ELR (cell line): ENCODE measurements at places on chromosomes 3 and 15.

- no peak for DNase-seq
Observed at GRCh38 chr15:79455361-79455760, 23.2 kb downstream of the MINAR1 start.

GRCh38 chr3:190722181-190722905 is 140.2 kb downstream of the GMNC start:
- DNase-seq = no peak

DNA sequence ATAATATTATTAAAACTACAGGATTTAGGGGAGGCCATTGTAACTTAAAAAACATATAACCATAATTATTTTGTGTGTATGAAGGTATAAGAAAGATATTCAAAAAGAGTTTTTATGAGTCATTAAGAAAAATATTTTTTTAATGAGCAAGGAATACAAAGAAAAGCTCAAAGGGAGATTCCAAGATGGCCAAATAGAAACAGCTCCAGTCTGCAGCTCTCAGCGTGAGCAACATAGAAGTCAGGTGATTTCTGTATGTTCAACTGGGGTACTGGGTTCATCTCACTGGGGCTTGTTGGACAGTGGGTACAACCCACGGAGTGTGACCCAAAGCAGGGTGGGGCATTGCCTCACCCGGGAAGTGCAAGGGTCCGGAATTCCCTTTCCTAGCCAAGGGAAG is 336.1 kb downstream of the TBL1XR1 start:
- DNase-seq = no peak

DNA sequence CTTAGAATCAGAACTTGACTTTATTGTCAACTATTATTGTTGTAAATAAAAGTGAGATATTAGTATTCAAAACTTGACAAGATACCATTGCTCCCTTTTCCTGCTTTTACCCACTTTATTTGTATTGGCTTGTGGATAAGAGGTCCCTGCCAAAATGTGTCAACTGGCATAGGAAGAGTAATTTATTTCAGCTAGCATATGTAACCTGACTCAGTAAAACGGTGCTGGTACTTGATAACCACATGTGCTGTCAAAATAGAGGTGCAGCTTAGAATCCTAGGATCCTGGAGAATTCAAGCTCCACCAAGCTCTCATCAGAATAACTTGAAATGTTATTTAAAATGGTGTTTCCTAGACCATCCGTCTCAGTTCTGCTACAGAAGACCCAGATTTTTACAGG is 90.2 kb upstream of the TGFBR2 start:
- DNase-seq = no peak

- DNase-seq = no peak
Observed at GRCh38 chr3:18772699-18773305, 347.7 kb upstream of the SATB1 start.

GRCh38 chr15:62719316-62719715 is 323.2 kb upstream of the TPM1 start:
- DNase-seq = peak; percentile 72

- DNase-seq = no peak
Observed at GRCh38 chr3:77362936-77363335, 323.0 kb downstream of the ROBO2 start.

DNA sequence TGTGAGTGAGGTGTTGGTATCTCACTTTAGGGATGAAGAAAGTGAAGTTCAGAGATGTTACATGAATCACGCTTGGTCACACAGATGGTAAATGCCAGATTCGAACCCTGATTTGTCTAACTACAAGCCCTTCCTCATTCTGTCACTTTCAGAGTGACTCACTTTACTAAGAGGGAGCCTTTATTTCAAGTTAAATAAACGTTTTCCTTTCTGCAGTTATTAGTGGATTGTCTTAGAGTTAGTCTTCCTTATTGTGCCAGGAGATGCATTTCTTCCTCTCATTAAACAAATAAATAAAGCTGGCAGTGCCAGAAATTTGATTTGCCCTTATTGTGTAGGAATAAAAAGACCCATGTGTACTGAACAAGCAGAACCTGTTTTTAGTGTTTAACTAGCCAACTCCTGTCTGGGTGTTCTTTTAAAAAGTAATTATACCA is 162.5 kb downstream of the AKAP13 start:
- peak; percentile 11 for DNase-seq

DNA sequence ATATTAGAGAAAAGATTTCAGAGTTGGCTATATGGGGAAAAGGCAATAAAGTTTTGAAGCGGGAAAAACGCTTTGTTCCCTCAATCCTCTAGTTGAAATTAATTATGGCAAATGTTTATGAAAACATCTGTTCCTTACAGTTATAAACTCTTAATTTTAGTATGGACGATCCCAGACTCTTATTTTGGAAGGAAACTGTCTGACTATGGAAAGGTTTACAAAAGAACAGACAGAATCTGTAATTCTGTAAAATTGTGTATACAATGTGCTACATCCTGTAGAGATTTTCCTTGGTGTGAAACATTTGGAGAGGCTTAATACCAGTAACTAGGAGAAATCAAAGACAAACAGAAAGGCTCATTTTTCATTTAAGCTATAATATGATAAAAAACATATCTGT is 311.8 kb downstream of the TBC1D5 start:
- no peak for DNase-seq

- DNase-seq = peak; percentile 22
Observed at GRCh38 chr3:72629191-72629631, 219.0 kb downstream of the SHQ1 start.

- DNase-seq = no peak
Observed at GRCh38 chr15:85394554-85395333, 14.3 kb downstream of the AKAP13 start.

- peak; percentile 8 for DNase-seq
Observed at GRCh38 chr3:69329892-69330291, 56.0 kb downstream of the FRMD4B start.

GRCh38 chr3:134375582-134376384 is 1.5 kb upstream of the AMOTL2 start:
- no peak for DNase-seq

DNA sequence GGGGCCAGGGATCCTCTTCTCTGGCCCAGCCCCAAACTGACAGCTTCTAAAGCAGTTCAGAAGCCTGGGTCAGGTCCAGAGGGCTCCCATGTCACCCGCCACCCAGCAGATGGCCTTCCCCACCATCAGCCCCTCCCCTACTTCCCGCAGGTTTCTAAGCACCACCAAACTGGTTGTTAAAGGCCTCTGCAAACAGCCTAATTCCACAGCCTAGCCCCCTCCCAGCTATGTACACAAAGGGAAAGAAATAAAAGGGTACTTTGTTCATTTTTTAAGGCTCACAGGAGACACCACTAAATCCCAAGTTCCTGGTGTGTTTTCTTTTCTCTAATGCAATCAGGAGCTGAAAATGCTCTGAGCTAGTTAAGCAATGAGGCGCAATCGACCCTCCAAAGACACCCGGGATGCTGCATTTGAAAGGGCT is 30.6 kb downstream of the PLCH1 start:
- no peak for DNase-seq

DNA sequence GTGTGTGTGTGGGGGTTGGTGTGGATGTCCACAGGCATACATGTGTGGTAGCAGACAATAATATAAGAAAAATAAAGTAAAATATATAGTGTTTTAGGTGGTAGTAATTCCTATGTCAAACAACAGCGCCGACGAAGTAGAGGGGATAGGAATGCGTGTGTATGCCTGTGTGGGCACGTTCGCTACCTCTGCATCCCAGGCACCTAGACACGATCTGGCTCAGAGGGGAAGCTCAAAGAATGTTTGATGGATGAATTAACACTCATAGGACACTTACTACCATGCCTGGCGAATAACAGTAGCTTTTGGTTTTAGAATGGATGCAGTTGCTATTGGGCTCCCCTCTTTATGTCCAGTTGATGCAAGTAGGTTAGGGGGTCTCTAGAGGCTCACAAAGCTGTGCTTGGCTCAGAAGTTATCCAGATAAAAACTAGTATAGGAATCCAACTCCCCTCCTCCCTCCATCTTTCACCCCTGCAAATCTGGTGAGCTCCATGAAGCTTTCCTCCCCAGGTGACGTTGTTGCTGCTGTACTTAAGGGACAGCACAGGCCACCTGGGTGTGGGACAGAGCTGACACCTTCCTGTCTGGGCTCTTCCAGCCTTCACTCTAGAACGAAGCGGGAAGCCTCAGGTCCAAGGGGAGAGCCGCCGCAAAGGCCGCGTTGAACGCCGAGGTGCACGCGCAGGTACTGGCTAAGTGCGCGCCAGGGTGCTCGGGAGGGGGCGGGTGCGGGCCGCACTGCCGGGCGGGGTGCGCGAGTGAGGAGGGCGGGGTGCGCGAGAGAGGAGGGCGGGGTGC is 192.6 kb upstream of the LYSMD4 start:
- no peak for DNase-seq

- DNase-seq = peak; percentile 93
Observed at GRCh38 chr15:39918688-39919385, 1.2 kb downstream of the GPR176 start.

DNA sequence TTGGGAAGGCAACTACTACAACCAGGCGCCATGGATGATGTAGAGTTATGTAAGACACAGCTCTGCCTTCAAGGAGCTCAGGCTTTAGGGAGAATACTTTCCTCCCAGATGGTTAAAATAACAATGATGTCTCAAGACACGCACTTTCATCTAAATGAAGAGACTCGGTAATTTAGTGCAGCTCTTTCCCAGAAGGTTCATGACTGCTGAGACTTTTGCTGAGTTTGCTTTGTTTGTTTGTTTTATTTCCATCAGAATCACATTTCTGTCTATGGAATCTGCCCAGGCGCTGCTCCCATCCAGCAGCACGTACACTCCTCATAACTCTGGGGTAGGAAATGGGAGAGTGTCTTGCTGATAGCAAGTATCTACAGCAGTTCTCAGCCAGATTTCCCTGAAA is 33.9 kb upstream of the MEX3B start:
- no peak for DNase-seq
